ENCODE measurements at places on chromosomes 3 and 15.

DNA sequence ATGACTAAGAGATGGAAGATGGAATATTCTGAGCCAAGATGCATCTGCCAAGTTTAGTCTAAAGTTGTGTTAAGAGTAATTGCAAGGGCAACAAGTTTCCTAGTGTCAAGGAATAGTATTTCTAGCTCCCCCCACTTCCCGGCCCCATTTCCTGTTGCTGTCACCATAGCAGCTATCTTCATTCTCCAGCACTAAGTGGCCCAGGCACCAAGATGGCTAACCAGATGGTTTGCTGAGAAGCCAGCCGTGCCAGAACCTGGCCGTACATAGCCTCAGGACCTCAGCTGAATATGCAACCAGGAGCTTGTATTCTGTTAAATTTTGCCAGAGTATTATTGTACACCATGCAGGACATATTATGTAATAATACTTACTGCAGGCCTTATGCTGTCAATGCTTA lies 108.8 kb upstream of the UMPS start:
- DNase-seq, result no peak

DNA sequence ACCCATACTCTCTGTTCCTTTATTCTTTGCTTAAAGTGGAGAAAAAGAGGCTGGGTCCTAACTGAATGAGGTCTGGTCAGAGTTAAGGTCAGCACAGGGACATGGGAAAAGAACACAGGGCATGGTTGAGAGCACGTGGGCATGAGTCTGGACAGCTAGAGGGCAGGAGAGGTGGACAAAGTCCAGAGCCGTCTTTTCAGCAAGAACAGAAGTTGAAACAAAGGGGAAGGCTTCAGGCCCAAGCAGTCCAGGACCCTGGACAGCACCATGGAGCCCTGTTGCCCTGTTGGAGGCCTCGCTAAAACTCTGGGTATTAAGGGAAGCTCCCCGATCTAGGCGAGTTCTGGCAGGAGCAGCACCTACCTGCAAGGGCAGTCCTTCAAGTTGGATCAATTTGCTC lies 50.7 kb downstream of the XYLB start:
- peak; percentile 81 for DNase-seq

DNA sequence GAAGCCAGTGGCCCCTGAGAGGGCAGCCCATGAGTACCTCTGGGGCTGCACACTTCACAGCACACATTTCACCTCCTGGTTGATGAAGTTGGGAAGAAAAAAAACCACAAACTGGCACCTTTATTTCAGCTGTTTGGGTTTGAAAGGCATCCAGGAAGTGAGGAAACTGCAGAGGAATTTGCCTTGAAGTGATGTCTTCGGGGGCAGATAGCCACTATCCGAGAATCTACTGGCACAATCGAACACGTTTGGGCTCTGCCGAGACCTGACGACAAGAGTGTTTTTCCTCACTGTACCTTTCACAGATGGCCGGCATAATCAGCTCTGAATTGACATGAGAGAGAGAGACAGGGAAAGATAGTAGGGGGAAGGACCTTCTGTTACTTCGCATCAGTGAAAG lies 59.7 kb downstream of the LRIG1 start:
- DNase-seq, result no peak

GRCh38 chr3:188151438-188151837 lies 2.5 kb upstream of the LPP start:
- DNase-seq, result no peak

GRCh38 chr3:124260206-124260915 lies 268.4 kb upstream of the ROPN1 start:
- DNase-seq, result no peak

GRCh38 chr3:14424711-14425580 lies 22.5 kb downstream of the SLC6A6 start:
- no peak for DNase-seq

Data from nephron progenitor cell (in vitro differentiated cells).